ENCODE measurements at places on chromosomes 16 and 17. TPM values are rescaled to one million over a fixed set of nuclear protein-coding genes. Genes with fewer than 3 reads are reported as not detected.

GRCh38 chr17:39928858-39929645, 1.5 kb downstream of the LRRC3C start:
- DNase-seq: no peak
- H3K4me1 ChIP-seq: peaks cover 37% of the 10 kb centered on the region
- H3K27ac ChIP-seq: peak overlapping the region; percentile 41
- H3K4me3 ChIP-seq: peak overlapping the region; percentile 20
- H3K36me3 ChIP-seq: no peaks in the 10 kb centered on the region

- peak overlapping the region; percentile 92 for H3K27ac ChIP-seq
- H3K4me1 ChIP-seq: peaks cover 67% of the 10 kb centered on the region
- H3K36me3 ChIP-seq: peaks cover 17% of the 10 kb centered on the region
- peak; percentile 52 for DNase-seq
- H3K4me3 ChIP-seq: peak overlapping the region; percentile 92
These were observed 525 bp downstream of the CD2BP2 start for GRCh38 chr16:30354423-30355143.

DNA sequence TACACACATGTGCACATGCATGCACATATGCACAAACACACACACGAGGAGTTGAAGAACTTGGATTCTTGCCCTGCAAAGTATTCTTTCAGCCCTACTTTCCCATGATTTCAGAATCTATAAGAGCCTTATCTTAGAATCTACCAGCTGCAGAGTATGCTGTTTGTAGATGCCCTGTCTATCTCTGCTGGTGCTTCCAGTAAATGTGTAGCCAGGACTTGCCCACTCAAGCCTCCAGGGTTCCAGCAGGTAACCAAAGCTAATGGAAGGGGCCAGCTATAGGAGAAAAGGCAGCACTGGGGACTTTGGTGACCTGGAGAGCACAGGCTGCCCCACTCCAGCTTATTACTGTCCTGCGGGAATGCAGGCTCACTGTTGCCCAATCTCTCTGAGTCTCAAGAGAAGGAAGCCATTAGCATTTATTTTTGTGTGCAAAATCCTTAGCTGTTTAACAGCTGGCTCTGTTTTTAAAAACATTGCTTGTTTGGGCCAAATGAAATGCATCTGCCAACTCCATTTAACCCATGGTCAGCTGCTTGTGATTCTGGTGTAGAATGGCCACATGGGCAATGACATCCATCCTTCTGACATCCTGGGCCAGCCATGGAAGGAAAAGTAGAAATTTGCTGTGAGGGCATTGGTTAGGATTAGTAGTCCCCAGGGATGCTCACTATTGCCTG, 28.6 kb upstream of the XYLT1 start:
- H3K27me3 ChIP-seq: no peaks in the 10 kb centered on the region
- H3K27ac ChIP-seq: no peak overlapping the region
- H3K4me3 ChIP-seq: no peak overlapping the region

MYH8 gene
- not detected for total RNA-seq

GRCh38 chr17:81609541-81610311, 27.2 kb downstream of the NPLOC4 start:
- H3K27ac ChIP-seq: no peak overlapping the region
- H3K27me3 ChIP-seq: no peaks in the 10 kb centered on the region
- H3K36me3 ChIP-seq: peaks cover 26% of the 10 kb centered on the region
- DNase-seq: no peak
- no peak overlapping the region for H3K4me3 ChIP-seq

GPR179 gene
- 0.09 TPM for total RNA-seq

NPIPA8 gene
- total RNA-seq: not detected

DNA sequence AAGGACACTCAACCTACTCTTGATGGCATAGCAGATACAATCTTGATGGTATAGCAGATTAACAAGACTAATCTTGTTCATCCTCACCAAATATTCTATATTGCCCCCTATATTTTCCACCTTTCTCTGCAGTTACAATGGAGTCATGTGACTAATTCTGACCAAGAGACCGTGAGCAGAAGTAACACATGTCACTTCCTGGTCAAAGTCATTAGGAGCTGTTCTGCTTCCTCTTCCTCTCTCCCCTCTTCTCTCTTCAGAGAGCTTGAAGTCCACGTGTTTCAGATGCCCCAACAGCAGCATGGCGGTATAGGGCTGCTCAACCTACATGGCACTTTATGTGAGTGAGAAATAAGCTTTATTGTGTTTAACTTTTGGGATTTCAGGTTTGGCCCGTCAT, 55.3 kb upstream of the ERCC4 start:
- no peaks in the 10 kb centered on the region for H3K4me1 ChIP-seq
- H3K36me3 ChIP-seq: peaks cover 2% of the 10 kb centered on the region
- no peak overlapping the region for H3K27ac ChIP-seq
- peaks cover 33% of the 10 kb centered on the region for H3K27me3 ChIP-seq
- H3K4me3 ChIP-seq: no peak overlapping the region

DNA sequence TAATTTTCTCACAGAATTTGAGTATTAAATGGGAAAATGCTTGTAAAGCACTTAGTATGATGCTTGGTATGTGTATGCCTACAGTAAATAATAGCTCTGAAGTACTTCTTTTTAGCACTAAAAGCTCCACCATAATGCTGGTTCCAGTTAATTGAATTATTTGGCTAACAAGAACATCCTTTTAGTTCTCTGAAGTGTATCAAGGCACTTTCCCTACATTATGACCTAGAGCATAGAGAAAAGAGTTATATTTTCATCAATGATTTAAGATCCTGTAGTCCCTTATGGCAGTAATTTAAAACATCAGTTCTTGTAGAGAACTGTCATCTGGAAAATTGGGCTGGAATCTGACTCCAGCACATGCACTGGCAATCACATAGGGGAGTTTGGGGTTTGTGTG, 21.9 kb upstream of the PHAF1 start:
- peak overlapping the region; percentile 57 for H3K27ac ChIP-seq
- no peak for DNase-seq
- H3K4me1 ChIP-seq: peaks cover 18% of the 10 kb centered on the region
- H3K27me3 ChIP-seq: no peaks in the 10 kb centered on the region

GRCh38 chr16:24729951-24730815, 732 bp downstream of the TNRC6A start:
- peaks cover 52% of the 10 kb centered on the region for H3K4me1 ChIP-seq
- DNase-seq: peak; percentile 18
- H3K4me3 ChIP-seq: peak overlapping the region; percentile 99
- H3K27me3 ChIP-seq: no peaks in the 10 kb centered on the region
- peak overlapping the region; percentile 100 for H3K27ac ChIP-seq

GRCh38 chr16:86597880-86598606, 19.7 kb downstream of the FOXL1 start:
- peaks cover 49% of the 10 kb centered on the region for H3K27me3 ChIP-seq
- H3K36me3 ChIP-seq: no peaks in the 10 kb centered on the region
- H3K4me3 ChIP-seq: no peak overlapping the region
- DNase-seq: no peak
- peaks cover 13% of the 10 kb centered on the region for H3K4me1 ChIP-seq
- H3K27ac ChIP-seq: no peak overlapping the region

DNA sequence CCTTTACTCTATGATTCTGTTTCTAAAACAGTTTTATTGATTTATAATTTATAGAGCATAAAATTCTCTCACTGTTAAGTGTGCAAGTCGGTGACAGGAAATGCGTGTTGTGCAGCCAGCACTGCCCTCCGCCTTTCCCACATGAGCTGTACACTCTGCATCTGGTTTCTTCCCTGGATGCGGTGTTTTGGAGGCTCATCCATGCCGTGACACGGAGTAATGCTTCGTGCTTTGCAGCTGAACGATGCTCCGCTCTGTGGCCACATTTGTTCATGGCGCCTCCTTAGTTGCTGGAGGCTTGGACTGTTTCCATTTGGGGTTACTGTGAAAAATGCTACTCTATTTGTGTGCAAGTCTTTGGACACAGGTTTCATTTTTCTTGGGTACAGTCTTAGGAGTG, 7.2 kb upstream of the IGFALS start:
- no peak for DNase-seq
- no peaks in the 10 kb centered on the region for H3K4me1 ChIP-seq
- H3K27ac ChIP-seq: no peak overlapping the region
- no peak overlapping the region for H3K4me3 ChIP-seq

- H3K36me3 ChIP-seq: no peaks in the 10 kb centered on the region
- H3K27ac ChIP-seq: no peak overlapping the region
- H3K4me1 ChIP-seq: no peaks in the 10 kb centered on the region
- no peak overlapping the region for H3K4me3 ChIP-seq
- H3K27me3 ChIP-seq: no peaks in the 10 kb centered on the region
These were observed 134.5 kb downstream of the RAB11FIP4 start for GRCh38 chr17:31525801-31526549.

PRSS33 gene
- total RNA-seq: 0.46 TPM

GRCh38 chr17:28306954-28307401, 12.0 kb upstream of the TMEM97 start:
- no peak for DNase-seq
- peaks cover 40% of the 10 kb centered on the region for H3K27me3 ChIP-seq
- no peaks in the 10 kb centered on the region for H3K4me1 ChIP-seq
- no peak overlapping the region for H3K4me3 ChIP-seq
- H3K27ac ChIP-seq: no peak overlapping the region
- H3K36me3 ChIP-seq: no peaks in the 10 kb centered on the region

DNA sequence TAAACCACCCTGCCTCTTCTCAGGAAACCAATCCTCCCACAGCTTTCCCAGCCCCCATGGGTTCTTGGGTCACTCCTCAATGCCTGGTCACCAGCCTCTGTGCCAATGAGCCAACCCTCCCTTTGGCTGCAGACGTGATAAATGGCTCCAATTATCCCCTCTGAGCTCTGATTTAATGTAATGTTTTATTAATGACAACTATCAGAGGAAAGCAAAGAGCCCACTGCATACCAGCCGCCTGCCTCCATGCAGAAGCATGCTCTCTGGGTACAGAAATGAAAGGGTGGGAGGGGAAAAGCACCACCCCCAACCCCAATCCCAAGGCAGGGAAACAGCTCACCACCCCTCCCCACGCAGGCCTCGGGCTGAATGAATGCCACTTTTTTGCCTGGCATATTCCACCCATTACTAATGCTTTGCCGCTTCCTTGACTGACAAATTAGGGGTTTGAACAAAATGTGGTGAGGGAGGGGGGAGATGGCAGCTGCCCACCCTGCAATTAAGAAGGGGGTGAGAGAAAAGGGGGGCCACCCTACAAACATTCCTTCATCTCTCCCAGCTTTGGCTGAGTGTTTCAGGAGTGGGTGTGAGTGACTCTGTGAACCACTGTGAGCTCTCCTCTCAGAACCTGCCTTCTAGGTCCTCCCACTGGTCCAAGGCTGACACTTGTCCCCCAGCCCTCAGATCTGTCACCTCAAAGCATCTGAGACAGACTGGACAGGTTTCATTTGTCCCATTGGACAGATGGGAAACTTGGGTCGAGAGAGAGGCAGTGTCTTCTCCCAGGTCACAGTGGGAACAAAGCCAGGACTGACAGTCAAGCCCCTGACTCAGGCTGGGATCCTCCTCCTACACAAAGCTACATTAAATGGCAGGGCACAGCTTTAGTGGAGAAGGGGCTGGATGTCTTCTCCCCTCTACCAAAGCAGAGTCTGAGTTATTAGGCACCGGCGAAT, 161.5 kb downstream of the TMEM132E start:
- no peak overlapping the region for H3K4me3 ChIP-seq
- no peaks in the 10 kb centered on the region for H3K4me1 ChIP-seq
- no peaks in the 10 kb centered on the region for H3K36me3 ChIP-seq
- DNase-seq: no peak
- peaks cover 15% of the 10 kb centered on the region for H3K27me3 ChIP-seq
- H3K27ac ChIP-seq: no peak overlapping the region

DNA sequence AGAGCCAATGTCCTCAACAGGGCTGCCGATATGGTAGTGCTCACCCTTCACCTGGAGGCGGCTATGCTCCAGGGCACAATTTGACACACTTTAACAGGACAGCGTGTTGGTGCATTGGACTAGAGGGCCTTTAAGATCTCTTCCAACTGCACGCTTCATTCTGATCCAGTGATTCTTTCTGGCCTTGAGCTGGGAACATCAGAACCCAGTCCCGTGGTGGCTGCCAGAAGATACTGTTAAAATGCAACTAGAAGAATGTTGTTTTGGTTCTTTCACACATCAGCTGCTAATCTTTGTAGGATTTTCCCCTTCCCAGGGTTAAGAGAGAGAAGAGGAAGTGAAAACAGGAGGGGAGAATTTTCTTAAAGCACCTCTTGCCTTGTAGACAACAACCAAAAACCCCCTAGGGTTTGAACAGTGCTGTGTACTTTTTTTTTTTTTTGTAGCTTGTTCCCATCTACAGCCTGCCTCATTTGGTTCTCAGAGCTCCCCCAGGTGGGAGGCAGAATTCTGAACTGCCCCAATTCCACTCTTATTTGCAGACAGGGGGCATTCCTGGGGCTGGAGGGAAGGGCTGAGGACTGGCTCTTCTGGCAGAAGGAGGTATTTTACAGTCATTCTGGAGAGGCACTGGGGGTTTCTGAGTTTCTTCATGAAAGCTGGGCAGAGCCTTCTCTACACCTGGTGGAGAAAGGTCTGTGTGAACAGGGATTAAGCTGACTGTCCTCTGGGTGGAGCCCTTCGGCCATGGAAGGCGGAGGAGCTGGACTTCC, 32.4 kb downstream of the SMARCE1 start:
- no peak for DNase-seq
- H3K4me1 ChIP-seq: peaks cover 95% of the 10 kb centered on the region
- peak overlapping the region; percentile 95 for H3K27ac ChIP-seq
- H3K27me3 ChIP-seq: no peaks in the 10 kb centered on the region
- H3K36me3 ChIP-seq: no peaks in the 10 kb centered on the region
- peak overlapping the region; percentile 81 for H3K4me3 ChIP-seq

MYLK3 gene
- total RNA-seq: 1.7 TPM

DNA sequence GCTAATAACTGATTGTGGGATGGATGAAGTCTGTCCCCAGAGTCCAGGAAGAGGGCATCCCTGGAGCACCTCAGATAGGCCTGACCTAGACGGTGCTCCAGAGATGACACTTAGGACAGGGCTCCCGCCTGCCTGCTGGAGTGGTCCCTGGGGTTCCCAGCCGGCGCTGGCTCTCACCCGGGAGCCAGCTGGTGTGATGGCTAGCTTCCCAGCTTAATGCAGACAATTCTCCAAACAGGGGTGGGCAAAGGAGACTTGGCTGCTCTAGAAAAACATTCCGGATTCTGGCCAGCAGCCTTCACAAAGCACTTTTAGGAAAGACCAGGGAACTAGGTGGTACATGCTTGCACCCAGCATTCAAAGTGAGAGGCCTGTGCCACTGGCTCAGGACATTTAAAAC, 18.6 kb downstream of the ACE start:
- no peaks in the 10 kb centered on the region for H3K4me1 ChIP-seq
- DNase-seq: no peak
- H3K27me3 ChIP-seq: peaks cover 2% of the 10 kb centered on the region
- H3K36me3 ChIP-seq: no peaks in the 10 kb centered on the region
- no peak overlapping the region for H3K4me3 ChIP-seq

GRCh38 chr17:37848690-37849616, 75.3 kb upstream of the TBC1D3K start:
- peaks cover 2% of the 10 kb centered on the region for H3K36me3 ChIP-seq
- H3K27me3 ChIP-seq: peaks cover 15% of the 10 kb centered on the region
- DNase-seq: peak; percentile 48
- H3K4me1 ChIP-seq: peaks cover 25% of the 10 kb centered on the region
- peak overlapping the region; percentile 18 for H3K4me3 ChIP-seq

- H3K27ac ChIP-seq: peak overlapping the region; percentile 89
- H3K4me3 ChIP-seq: peak overlapping the region; percentile 88
- H3K27me3 ChIP-seq: no peaks in the 10 kb centered on the region
- peaks cover 9% of the 10 kb centered on the region for H3K36me3 ChIP-seq
- DNase-seq: peak; percentile 71
- H3K4me1 ChIP-seq: peaks cover 71% of the 10 kb centered on the region
These were observed 1.6 kb downstream of the PYCARD start for GRCh38 chr16:31200821-31201568.

- no peak for DNase-seq
- H3K27ac ChIP-seq: no peak overlapping the region
- H3K27me3 ChIP-seq: no peaks in the 10 kb centered on the region
- H3K4me1 ChIP-seq: no peaks in the 10 kb centered on the region
- H3K36me3 ChIP-seq: no peaks in the 10 kb centered on the region
These were observed 266.7 kb upstream of the CDH11 start for GRCh38 chr16:65388592-65388991.

GRCh38 chr16:9446471-9447194, 355.2 kb downstream of the HAPSTR1 start:
- no peak for DNase-seq
- H3K4me1 ChIP-seq: no peaks in the 10 kb centered on the region
- H3K27me3 ChIP-seq: no peaks in the 10 kb centered on the region
